ENCODE measurements at places on chromosomes 2 and 18. TPM values are rescaled to one million over a fixed set of nuclear protein-coding genes. Genes with fewer than 3 reads are reported as not detected.

DNA sequence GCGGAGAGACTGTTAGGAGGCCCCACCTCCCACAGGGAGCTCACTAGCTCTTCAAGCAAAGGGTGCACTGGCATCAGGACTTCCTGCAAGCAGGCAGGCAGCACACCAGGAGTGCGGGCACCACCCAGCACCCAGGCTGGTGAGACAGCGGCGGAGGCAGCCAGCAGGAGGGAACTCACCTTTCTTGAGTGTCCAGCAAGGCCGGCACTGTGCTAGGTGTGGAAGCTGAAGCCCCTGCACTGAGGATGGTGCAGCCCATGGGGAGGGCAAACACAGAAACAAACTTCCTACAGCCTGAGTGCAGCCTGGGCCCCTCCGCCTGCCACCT lies 100.7 kb upstream of the ID2 start:
- H3K4me1 ChIP-seq = peaks cover 4% of the 10 kb centered on the region
- H3K36me3 ChIP-seq = no peaks in the 10 kb centered on the region
- no peak overlapping the region for H3K4me3 ChIP-seq
- H3K27ac ChIP-seq = no peak overlapping the region
- peak; percentile 69 for DNase-seq

MAP4K3 gene
- total RNA-seq = 30.9 TPM

EMILIN1 gene
- total RNA-seq = 235 TPM

DNA sequence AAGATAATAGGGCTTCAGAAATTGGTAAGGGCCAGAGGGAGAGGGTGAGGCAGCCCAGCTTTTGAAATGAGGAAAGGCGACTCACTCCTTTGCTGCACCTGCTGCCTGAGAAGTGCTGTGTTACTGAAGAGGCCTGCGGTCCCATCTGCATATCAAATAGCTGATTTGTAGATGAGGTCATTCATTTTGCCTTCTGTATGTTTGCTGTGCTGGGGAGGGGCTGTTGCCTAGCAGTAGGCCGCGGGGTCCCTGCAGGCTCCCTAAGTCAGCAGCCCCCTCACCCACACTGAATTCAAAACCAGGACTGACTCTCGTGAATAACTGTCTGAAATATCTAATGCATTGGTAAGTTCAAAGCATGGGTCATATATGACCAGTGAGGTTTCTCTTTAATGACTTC lies 377.2 kb downstream of the SOX11 start:
- no peaks in the 10 kb centered on the region for H3K36me3 ChIP-seq
- no peak overlapping the region for H3K4me3 ChIP-seq
- H3K27me3 ChIP-seq = no peaks in the 10 kb centered on the region
- peaks cover 19% of the 10 kb centered on the region for H3K4me1 ChIP-seq
- no peak for DNase-seq

DNA sequence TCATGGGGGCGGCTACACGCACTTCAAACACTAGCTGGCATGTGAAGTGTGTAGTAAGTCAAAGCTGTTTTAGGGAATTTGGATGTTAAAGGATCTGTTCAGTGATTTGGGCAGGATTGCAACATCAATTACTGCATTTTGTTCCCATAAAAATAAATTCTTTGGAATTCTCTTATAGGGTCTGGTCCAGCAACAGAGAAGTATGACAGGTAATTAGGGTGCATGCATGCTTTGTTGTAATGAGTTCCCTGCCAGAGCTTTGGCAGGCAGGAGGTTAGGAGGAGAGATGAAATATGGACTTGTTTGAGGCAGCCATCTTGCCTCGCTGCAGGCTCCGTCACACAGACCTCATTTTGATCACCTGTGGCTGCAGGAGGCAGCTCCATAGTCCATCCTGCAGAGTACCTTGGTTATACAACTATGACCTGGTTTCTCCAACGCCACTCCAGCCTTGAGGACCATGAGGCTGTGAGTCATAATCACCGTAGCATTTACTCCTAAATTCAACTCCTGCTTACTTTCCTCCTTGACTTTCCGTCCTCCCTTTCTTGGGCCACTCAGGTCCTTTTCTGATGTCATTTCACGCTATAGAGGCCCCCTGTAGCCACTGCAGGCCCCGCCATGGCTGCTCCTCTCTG lies 26.5 kb upstream of the EML4 start:
- peak overlapping the region; percentile 97 for H3K27ac ChIP-seq
- H3K27me3 ChIP-seq = no peaks in the 10 kb centered on the region
- DNase-seq = no peak

DNA sequence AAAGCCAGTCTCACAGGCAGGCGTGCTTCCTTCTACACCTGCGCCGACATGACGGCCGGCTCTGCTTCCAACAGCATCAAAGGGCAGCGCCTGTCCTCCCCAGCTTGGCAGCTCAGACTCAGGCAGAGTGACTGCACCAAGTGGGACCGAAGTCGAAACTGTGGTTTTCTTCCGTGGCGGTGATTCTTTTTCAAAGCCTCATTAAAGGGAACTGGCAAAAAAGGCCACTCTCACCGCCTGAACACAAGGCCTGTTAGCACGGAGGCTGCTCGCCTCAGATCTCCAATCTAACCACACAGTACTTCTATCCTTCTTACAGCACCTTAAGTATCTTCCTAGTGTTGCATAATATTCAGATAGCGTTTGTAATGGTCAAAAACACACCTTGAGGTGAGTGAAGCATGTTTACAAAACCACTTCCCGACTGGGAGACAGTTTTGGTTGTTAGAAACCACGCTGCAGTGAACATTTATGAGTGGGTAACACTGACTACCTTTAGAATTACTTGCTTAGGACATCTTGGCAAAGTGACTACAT lies 236.4 kb downstream of the HDAC4 start:
- peak; percentile 49 for DNase-seq
- peaks cover 4% of the 10 kb centered on the region for H3K36me3 ChIP-seq
- no peak overlapping the region for H3K4me3 ChIP-seq
- no peaks in the 10 kb centered on the region for H3K27me3 ChIP-seq
- no peaks in the 10 kb centered on the region for H3K4me1 ChIP-seq

GPR155 gene
- total RNA-seq = 15.3 TPM

- no peak for DNase-seq
- H3K27me3 ChIP-seq = no peaks in the 10 kb centered on the region
- H3K4me1 ChIP-seq = no peaks in the 10 kb centered on the region
- H3K36me3 ChIP-seq = peaks cover 11% of the 10 kb centered on the region
- no peak overlapping the region for H3K27ac ChIP-seq
- H3K4me3 ChIP-seq = no peak overlapping the region
Measured at GRCh38 chr2:61151436-61151835, 10.6 kb upstream of the C2orf74 start.

TMEM37 gene
- total RNA-seq = 0.77 TPM

DNA sequence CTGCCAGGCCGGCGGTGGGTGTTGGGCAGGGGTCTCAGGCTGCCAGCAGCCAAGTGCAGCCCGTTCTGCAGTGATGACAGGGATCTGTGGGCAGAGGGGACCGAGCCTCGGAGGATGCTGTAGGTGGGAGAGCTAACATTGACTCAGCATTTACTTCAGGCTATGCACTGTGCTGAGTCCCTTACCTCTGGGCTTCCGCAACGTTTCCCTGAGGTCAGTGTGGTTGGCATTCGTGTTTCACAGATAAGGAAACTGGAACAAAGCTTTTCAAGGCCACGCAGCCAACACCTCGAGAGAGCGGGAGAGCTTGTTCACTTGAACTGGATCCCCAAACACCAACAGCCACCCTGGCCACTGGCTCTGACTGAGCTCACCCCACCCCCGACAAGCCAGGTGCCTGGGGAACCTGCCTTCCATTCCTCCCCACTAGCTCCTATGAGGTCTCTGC lies 839 bp upstream of the GPR148 start:
- peaks cover 2% of the 10 kb centered on the region for H3K27me3 ChIP-seq
- H3K4me3 ChIP-seq = peak overlapping the region; percentile 72
- peak overlapping the region; percentile 23 for H3K27ac ChIP-seq
- no peaks in the 10 kb centered on the region for H3K36me3 ChIP-seq

DNA sequence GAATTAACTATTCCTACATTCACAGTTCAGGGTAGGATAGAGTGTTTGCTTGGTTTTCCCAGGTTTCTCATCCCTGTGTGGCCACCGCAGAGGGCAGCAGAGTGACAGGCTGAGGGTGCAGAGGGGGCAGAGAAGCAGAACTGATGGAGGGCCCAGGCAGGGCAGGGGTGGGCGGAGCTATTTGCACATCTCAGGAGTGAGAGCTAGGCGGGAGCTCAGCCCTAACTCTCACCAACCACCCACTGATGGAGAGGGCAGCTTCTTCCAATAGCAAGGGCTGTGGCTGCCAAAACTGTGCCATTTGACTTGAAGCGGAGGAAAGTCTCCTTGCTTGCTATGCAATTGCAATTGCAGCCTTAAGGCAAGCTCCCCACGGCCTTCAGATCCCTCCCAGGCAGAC lies 12.0 kb upstream of the DARS1 start:
- no peaks in the 10 kb centered on the region for H3K36me3 ChIP-seq
- no peak overlapping the region for H3K27ac ChIP-seq
- DNase-seq = no peak
- no peak overlapping the region for H3K4me3 ChIP-seq
- peaks cover 7% of the 10 kb centered on the region for H3K4me1 ChIP-seq

GRCh38 chr2:216743781-216744180 lies 48.4 kb upstream of the IGFBP5 start:
- DNase-seq = no peak
- no peak overlapping the region for H3K4me3 ChIP-seq
- peaks cover 2% of the 10 kb centered on the region for H3K27me3 ChIP-seq
- H3K4me1 ChIP-seq = peaks cover 24% of the 10 kb centered on the region

DNA sequence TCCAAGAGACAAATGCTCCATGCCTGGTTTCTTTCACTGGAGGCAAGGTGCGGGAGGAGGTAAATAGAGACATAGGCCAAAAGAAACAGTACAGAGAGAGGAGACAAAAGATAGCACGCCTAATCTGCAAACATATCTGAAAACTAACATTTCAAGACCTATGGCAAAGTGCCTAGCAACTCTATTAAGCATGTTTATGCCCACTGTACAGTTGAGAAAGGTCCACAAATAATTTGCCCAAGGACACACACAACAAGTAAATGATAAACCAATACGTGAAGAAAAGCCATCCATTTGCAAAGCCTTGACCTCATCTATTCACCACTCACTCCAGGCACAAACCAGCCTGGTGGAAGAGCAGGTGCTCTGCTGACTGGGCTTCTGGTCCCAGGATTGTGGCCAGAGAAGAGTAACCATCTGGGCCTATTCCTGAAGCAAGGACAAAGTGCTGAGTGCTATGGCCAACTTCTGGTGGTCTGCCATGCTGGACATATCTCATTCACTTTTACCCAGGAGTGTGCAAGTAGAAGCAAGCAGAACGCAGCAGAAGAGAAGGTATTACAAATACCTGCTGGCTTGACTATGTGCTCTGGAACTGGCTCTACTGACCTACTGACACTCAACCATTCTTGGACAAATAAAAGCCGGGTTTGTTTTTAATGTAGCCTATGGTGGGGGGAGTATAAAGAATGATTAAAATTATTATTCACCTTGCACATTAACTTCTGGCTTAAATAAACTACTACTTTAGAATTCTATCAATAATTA lies 25.3 kb downstream of the TMEM131 start:
- DNase-seq = no peak
- no peak overlapping the region for H3K4me3 ChIP-seq
- peaks cover 6% of the 10 kb centered on the region for H3K36me3 ChIP-seq

GRCh38 chr18:43970656-43971055 lies 693.4 kb upstream of the SYT4 start:
- H3K4me1 ChIP-seq = no peaks in the 10 kb centered on the region
- H3K36me3 ChIP-seq = no peaks in the 10 kb centered on the region
- H3K27me3 ChIP-seq = no peaks in the 10 kb centered on the region
- no peak overlapping the region for H3K4me3 ChIP-seq

GRCh38 chr2:31886700-31887099 lies 124.1 kb downstream of the MEMO1 start:
- DNase-seq = no peak
- no peak overlapping the region for H3K27ac ChIP-seq
- H3K36me3 ChIP-seq = peaks cover under 1% of the 10 kb centered on the region
- no peak overlapping the region for H3K4me3 ChIP-seq

All from chondrocyte (in vitro differentiated cells).